BJ (cell line): ENCODE measurements at places on chromosomes 7 and 10.

DNA sequence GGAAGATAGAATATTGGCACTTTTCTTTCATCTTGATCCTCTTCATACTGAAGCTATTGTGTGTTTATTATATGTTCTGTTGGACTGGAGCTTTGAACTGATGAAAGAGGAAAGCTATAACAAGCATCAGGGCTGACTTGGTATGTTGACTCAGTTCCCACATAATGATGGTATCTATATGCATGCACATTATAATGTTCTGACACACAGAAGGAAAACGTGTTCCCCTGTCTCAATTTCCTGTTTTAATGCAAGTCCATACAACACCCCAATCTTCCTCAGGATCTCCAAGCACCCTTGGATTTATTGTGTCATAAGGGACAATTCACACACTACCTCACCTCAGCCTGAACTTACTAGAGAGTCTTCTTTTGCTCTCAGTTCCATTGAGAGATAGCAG, 8.3 kb upstream of the WASL start:
- no peak for DNase-seq

DNA sequence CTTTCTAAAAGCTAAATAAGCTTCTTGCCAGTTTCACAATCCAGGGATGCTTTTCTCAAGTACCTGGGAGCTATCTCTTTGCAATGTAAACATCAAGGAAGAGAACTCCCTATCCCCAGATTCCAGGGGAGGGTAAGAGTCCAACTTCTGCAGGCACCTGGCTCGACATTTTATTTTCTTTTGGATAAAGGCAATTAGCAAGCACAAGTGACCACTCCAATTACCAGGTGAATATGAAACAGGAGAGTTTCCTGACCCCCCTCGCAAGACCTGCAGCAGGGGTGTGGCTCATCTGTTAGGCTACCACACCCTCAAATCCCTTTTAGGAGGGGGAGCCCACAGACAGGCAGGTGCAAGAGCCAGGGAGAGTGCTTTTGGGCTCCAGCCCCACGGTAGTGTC, 28.6 kb upstream of the LANCL2 start:
- DNase-seq = no peak

GRCh38 chr7:33674804-33675411, 230.4 kb upstream of the BMPER start:
- no peak for DNase-seq

GRCh38 chr10:1401071-1401965, 336.0 kb downstream of the ADARB2 start:
- DNase-seq = no peak

DNA sequence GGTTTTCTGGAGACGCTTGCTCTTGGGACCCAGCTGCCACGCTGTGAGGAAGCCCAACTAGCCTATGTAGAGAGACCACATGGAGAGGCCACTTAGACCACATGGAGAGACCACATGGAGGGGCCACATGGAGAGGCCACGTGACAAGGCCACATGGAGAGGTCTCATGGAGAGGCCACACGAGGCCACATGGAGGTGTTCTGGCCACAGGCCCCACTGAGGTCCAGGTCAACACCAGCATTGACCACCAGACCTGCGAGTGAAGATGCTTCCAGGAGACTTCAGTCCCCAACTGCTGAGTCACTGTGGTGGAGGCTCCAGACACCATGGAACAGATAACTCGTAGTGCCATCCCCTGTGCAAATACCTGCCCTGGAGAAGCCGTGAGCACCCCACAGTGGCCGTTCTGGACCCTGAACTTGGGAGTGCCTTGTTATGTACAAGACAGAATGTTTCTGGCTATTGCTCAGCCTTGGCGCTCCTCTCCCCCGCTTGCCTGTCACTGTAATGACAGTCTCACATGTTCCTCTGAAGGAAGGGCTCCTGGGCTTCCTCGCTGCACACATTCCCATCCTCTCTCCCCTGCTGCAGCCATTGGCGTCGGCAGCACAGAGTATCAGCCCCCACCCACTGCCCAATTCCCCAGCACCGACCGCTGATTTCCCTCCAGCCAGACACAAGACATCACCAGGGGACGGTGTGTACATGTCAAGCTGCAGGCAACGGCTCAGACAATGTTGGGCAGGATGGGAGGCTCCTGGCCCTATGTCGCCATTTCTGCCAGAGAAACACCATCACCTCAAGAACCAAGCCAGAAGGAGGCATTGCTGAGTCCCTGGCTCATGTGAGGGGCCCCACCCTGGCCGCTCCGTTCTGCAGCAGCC, 49.0 kb upstream of the TNRC18 start:
- no peak for DNase-seq

DNA sequence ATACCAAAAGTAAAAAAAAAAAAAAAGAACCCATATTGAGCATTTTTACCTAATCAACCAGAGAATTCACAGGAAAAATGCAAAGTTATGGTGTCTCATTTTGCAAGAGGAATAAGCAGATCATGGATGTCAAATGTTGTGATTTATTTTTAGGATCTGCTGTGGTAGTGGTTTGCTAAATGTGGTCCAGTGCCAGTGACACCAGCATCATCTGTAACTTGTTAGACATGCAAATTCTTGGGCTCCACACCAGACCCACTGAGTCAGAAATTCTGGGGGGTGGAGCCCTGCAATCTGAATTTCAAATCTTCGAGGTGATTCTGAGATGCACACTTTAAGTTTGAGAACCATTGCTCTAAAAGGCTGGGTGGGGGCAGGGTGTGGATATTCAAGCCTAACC, 30.1 kb upstream of the ZEB1 start:
- DNase-seq = peak; percentile 24

DNA sequence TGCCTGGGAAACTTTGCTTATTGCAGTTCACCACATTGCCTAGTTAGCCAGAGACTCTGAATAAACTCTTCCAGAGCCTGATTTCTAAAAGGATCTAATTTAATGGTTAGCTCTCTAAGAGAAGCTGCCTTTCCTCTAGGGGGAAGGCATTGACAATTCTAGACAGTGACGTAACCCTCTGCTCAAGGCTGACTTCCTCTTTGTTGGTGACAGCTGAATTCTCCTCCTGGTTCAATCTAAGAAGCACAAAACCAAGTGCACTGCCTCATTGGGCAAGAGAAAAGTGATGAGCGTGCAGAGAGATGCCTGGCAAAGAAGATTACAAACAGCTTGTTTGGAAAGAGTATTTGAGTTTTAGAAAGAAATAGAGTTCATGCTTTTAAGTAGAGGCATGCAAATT, 102.7 kb downstream of the MACC1 start:
- no peak for DNase-seq

DNA sequence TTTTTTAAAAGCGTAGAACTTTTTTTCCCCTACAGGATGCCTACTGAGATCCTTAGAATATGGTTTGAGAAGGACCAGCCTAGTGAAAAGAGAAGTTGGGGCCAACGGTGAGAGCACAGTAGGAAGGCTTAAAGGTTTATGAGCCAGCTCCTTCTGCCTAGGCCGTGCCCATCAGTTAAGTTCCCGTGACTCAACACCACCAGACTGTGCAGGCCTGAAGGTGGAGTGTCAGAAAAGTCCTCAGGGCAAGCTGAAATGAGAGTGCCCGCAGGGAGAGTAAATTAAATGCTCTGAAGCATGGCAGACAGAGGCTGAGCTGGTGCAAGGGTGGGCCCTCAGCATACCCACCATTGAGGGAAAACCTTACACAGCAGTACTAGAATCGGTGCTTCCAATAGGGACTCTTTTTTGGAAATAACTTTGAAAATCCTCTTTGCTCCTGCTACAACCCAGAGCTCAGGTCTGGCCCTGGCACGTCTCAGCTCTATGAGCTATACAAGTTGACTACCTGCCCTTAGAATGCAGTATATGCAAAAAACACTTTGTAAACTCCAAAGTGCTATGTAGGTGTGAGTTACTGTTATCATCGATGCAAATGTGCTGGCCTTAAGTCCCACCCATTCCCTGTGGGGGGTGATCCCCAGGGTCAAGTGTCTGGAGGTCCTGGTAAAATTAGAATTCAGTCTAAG, 15.2 kb upstream of the C10orf67 start:
- no peak for DNase-seq

DNA sequence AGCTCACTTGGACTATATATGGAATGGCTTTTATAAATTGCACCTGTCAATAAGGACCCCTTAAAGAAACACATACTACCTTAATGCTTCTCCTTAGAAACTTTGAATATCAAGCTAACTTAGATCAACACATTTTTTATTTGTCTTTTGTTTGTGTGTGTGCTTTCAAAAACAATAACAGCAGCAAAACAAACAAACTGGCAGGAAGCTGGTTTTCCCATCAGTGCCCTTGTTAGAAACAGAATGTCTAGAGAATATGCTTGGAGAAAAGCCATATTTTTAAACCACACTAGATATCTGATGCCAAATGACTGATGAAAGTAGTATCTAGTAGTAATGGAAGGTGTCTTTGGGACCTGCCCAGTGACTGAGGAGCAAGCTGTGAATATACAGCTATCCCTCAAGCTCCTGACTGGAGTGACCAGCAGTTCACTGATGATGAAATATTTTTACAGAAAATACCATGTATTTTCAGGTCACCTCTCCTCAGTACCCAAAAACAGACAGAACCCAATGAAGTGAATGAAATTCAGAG, 1.0 kb downstream of the PDE1C start:
- no peak for DNase-seq

- peak; percentile 88 for DNase-seq
These were observed 84.7 kb downstream of the TMEM178B start for GRCh38 chr7:141158561-141158960.

GRCh38 chr10:5583525-5584175, 58.9 kb downstream of the CALML3 start:
- DNase-seq = no peak

DNA sequence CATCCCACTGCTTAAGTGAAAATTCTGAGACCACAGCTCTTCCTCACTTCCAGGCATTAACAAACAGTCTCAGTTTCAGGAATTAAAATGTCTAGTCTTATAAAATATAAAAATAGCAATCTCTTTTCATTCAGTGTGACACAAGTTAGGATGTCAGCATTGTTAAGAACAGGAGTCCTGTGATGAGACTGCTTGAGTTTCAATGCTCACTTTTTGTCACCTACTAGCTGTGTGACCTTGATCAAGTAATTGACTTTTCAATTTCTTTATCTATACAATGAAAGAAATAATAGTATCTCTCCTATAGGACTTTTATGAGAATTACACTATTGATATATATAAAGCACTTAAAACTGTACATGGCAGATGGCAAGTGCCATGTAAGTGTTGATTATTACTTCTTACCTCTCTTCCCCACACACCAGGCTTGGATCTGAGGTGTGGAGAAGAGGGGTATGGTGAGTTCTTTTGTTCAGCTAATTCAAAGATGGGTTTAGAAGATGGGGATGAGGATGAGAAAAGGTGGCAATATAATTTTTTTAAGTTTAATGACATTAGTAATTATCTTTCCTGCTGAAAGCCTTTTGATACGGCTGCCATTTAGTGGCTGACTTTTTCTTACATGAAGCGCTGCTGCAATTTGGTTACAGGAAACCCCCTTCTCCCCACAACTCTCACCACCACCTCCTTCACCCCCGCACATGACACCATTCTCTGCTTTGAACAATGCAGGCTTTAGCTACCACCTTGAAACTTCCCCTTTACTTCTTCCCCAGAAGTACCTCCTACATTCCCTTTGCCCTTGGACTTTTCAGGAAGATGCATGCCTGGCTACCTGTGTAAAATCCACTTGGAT, 20.8 kb upstream of the HYAL4 start:
- DNase-seq = no peak

- DNase-seq = peak; percentile 87
These were observed 104.7 kb upstream of the ARMC3 start for GRCh38 chr10:22823109-22823508.

- DNase-seq = no peak
These were observed 41.2 kb upstream of the VCL start for GRCh38 chr10:73956476-73957359.

DNA sequence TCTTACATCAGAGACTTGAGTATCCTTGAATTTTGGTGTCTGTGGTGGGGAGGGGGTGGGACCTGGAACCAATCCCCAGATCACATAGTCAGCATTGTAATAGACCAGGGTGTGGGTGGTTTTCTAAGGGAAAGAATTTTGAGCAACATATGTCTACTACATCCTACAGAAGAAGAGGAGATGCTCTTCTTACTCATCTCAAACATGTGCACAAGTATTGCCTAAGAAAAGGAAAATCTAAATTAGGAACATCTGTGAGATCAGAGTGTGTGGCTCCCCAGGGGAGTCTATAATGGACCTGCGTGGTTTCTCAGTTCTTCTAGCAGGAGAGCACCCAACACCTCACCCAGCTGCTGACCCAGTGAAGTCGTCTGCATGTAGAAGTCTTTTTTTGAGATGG, 148.8 kb downstream of the CCDC3 start:
- no peak for DNase-seq

DNA sequence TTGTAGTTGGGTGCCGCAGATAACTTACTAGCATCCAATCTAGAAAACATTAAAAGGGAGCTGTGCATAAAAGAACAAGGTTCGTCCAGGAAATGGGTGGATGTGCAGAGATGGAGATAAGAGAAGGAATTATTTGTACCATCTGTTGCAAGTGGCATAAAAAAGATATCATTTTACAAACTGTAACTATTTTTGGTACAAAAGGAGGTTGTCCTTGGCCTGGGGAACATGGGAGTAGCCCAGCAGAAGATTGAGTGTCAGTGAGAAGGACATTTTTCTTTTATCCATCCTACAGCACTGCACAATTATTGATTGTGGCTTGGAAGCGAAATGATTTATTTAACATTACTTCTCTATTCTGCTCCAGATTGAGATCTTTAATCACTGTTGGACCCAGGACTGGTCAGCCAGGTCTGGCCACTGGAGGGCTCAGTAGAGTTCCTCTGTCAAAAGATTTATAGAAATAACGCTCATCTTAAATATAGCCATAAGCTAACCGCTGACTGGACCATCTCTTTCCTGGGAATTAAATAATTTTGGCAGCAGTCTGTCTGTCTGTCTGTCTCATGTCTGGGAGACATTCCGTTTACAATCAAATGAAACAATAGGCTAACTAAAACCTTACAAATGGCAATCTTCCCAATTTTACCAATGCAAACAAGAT, 254.1 kb downstream of the KIAA1217 start:
- DNase-seq = no peak

GRCh38 chr10:71525721-71526120, 129.0 kb downstream of the CDH23 start:
- no peak for DNase-seq

DNA sequence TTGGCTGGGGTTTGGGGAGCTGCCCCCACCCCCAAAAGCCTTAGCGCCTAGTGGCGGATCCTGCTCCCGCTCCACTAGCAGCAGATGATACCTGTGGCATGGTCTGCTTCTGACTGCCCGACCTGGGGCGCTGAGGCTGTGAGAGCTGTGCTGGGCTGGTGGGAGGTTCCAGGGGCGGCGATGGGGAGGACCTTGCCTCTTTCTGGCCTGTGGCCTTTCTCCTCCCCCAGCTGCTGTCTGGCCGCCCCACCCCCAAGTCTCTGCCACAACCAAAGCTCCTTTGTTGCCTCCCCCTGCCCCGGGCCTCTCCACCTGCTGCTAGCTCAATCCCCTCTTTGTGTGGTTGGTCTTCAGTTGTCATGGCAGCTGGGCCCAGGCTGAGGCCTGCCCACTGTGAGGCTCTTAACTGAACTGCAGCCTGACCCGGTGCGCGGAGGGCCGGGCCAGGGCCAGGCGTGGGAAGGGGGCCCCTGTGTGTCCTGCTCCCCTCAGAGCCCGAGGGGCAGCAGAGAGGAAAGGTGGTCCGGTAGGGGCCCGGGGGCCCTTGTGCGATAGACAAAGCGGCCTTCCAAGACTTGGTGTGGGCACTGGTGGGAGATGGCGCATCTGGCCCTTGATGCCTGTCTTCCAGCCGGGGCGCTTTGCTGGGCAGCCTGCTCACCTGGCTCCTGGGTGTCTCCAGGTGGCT, 4.7 kb downstream of the ZNF775 start:
- DNase-seq = no peak
